ENCODE measurements at places on chromosomes 1 and 21.

DNA sequence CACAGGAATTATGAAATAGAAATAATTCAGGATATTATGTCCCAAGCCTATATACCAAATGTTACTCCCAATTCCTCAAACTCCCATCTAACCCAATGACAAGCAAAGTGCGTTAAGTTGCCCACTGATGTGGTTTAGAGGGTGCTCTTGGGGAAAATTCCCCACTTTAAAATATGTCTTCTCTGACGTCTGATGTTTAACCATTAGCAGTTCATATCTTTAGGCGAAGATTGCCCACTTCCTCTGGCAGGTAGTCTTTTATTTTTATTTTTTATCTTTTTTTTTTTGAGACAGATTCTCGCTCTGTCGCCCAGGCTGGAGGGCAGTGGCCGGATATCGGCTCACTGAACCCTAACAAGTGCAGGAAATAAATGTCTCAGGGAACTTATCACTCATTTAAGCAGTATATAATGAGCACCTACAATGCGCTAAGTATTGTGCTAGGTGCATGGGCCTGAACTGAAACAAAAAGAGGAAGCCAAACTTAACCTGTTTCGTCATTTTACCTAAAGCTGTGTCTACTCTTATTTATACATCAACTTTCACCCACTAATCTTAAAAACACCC is 1.3 kb upstream of the LYST start:
- no peak for DNase-seq

- DNase-seq = no peak
Observed at GRCh38 chr1:110495926-110496600, 22.9 kb downstream of the KCNA10 start.

DNA sequence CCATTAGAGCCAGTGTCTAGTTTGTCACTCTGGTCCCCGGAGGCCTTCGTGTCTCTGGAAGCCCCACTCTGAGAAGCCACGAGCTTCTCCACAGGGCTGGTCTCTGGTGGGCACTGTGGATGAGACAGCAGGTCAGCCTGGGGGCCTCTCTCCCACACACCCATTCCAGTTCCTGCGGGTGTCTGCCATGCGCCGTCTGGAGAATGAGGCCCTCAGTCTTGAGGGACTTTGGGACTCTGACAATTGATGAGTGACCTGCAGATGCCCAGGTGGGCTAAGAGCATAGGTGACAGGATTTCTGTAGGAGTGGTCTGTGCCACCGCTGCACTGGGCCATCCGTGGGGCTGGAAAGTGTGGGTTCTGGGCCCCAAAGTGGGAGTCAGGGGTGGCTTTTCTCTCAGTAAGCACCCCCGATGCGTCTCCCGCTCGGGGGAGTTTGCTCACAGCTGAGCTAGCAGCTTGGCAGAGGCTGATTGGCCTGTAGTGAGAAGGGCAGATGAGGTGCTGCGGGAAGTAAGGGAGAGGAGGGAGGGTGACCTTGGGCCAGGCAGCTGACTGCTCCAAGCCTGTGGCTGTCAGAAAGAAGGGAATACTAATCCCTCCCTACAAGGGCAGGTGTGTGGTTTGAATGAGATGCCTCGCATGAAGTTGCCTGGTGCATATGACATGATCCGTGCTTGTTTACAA is 26.4 kb downstream of the LHX4 start:
- DNase-seq = no peak

- no peak for DNase-seq
Observed at GRCh38 chr1:18989176-18989799, 32.8 kb upstream of the IFFO2 start.

GRCh38 chr1:37098237-37098636 is 63.9 kb upstream of the GRIK3 start:
- DNase-seq = no peak

DNA sequence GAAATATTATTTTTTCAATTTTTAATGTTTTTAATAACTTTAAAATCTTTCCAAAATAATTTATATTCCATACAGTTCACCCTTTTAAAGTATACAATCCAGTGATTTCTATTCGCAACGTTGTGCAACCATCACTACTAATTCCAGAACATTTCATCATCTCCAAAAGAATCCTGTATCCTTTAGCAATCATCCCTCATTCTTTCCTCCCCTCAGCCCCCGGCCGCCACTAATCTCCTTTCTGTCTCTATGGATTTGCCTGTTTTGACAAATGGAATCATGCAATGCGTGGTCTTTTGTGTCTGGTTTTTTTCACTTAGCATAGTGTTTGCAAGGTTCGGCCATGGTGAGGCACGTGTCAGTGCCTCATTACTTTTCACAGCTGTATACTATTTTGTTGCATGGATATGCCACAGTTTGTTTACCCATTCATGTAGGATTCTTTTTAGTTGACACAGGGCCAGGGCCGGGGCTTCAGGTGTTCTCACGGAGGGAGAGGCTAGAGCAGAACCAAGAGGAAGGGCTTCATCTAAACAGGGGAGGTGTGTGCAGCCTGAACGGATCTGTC is 40.6 kb upstream of the ZBTB40 start:
- no peak for DNase-seq

GRCh38 chr21:38416791-38417190 is 81.5 kb downstream of the ERG start:
- DNase-seq = no peak

GRCh38 chr1:93345633-93346420 is at the start of gene DR1:
Gene DR1, plus strand, starts transcription at chr1:93345907. Its CDS starts 739 bp downstream, at chr1:93346646.
- DNase-seq = peak; percentile 78

- DNase-seq = no peak
Observed at GRCh38 chr1:170640581-170640980, 23.4 kb upstream of the PRRX1 start.

DNA sequence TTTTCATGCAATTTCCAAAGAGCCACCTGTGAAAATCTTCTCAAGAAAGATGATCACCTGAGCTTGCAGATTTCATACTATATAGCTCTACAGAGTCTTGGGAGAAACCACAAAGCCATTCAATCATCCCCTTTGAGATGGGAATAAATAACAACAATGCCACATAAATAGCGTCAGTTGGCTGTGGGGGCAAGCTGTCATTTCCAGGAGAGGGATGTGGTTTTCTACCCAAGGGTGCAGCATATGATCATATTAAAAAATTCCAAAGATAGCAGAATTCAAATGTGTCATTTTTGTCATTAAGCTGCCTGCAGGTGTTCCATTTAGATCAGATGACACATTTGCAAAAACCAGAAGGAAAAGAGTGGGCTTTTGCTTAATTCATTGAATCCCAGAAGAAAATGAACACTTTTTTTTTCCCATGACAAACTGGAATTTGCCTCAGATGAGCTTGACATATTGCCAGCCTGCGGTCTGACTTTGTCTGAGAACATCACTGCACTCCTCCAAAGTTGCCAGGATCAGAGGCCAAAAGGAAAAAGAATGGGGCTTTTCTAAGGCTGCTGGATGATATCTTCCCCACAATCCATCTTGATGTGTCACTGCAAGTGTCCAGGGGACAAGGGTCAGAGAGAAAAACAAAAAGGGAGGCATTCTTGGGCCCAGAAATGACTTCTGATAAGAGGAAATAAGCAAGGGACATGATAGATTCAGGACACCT is 314.1 kb upstream of the USP25 start:
- no peak for DNase-seq

- no peak for DNase-seq
Observed at GRCh38 chr1:185317886-185318310, 855 bp upstream of the IVNS1ABP start.

GRCh38 chr1:11417162-11417561 is 61.8 kb upstream of the DISP3 start:
- DNase-seq = no peak

- DNase-seq = no peak
Observed at GRCh38 chr1:117810553-117810952, 118.9 kb downstream of the GDAP2 start.

DNA sequence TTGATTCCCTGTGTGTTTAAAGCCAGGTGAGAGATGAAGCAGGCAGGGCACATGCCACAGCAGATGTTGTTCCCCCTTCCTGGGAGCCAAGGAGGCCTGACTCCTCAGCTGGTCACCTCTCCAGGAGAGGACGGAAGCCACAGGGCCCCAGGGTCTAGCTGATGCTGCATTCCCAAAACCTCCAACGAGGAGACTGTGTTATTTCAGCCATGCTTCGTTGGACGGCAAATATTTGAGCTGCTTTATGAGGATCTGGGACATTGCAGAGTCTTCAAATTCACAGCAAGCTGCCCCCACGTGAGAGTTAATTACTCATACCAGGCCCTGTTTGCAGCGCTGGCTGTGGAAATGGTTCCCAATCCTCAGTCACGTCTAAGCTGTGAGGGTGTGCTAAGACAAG is 85.3 kb downstream of the CDC7 start:
- DNase-seq = no peak

GRCh38 chr1:54808443-54809207 is 7.5 kb upstream of the TTC22 start:
- no peak for DNase-seq
